ENCODE measurements at places on chromosomes 13 and 19.
A peak's percentile ranks its signal among the peaks of the same experiment; 100 is the strongest.

GRCh38 chr19:51664131-51664530 lies 17.5 kb upstream of the SIGLEC14 start:
- DNase-seq, result no peak

DNA sequence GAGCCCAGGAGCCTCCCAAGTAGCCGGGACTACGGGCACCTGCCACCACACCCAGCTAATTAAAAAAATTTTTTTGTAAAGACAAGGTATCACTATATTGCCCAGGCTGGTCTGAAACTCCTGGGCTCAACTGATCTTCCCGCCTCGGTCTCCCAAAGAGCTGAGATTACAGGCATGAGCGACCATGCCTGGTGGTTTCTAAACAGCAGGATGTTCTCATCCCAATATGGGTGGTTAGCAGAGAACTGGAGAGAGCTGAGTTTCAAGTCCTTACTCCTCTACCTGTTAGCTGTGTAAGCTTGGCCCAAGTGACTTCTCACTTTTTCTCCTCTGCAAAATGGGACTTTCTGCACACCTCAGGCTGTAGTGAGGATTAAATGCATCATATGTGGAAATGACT lies 8.0 kb downstream of the TMEM91 start:
- DNase-seq, result no peak

DNA sequence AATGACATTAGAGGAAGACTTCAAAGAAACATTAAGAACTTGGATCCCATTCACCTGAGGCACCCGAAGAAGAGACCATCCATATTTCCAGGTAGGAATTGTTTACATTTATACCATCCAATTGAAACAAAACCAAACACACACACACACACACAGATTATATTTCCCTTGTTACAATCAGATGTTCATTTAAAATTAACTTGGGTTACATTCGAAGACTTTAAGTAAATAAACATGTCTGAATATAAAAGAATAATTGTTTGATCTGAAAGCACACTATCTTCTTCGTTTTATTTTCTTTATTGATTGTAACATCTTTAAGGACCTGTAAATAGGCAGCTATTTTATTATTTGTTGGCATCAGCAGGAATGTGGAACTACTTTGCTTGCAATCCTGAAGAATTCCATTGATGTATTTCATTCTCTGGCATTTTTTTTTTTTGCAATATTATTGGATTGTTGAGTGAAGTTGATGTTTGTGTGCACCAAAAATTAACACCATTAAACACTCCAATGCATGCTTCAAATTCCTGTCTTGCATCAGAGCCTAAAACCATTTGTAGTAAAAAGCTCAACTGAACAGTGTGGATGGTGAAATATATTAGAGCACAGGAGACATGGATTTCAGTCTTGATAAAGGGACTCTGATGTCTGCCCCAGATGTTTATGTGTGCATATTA lies 85.3 kb upstream of the FRY start:
- DNase-seq, result no peak

DNA sequence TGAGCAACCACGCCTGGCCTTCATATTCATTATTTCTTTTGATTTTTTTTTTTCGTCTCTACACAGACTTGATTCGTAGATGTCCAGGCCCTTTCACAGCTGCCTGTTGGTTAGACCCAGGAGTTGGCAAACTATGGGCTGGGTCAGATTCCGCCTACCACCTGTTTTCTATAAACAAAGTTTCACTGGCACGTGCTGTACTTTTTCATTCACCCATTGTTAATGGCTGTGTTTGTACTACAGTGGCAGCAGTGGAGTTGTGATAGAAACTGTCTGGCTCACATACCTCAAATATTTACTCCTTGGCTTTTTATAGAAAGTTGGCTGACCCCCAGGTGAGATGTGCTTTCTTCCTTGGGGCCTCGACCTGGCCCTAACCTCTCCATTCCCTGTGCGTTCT lies 72.9 kb upstream of the TEX29 start:
- DNase-seq, result no peak

DNA sequence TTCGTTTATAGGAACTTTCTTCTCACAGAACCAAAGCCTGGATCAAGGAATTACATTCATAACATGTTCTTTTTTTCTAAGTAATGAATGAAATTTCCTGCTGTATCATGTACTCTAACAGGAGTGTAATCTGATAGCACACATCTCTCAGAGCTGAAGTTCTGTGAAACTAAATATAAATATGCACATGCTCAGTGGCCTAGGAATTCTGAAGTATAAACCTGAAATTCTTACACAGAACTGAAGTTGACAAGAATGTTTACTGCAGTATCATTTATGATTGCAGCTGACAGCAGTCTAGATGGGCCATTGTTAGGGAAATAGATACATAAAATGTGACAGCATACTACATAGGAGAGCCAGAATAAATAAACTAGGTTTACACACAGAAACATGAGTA lies 54.5 kb downstream of the USP12 start:
- no peak for DNase-seq

GRCh38 chr19:2122251-2122650 lies 25.5 kb downstream of the IZUMO4 start:
- DNase-seq, result no peak

- DNase-seq, result peak; percentile 18
These were observed 135.6 kb downstream of the NUFIP1 start for GRCh38 chr13:44853641-44854040.

DNA sequence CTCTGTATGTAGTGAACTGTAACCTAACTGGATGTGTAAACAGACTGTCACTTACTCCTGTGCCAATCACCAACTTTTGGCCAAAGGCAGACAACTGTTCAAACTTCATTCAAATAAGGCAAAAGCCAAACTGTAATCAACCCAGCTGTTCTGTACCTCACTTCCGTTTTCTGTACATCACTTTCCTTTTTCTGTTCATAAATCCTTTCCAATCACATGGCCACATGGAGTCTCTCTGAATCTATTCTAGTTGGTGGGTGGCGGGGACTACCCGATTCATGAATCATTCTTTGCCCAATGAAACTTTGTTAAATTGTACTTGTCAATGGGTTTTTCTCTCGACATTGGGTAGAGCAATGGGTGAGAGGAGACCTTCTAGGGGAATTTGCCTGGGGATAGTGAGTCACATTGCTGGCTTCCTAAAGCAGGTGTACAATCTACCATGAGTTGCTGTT lies 178.3 kb upstream of the RFC3 start:
- peak; percentile 36 for DNase-seq

- DNase-seq, result peak; percentile 83
These were observed 3.8 kb downstream of the PDE4A start for GRCh38 chr19:10424011-10424637.

DNA sequence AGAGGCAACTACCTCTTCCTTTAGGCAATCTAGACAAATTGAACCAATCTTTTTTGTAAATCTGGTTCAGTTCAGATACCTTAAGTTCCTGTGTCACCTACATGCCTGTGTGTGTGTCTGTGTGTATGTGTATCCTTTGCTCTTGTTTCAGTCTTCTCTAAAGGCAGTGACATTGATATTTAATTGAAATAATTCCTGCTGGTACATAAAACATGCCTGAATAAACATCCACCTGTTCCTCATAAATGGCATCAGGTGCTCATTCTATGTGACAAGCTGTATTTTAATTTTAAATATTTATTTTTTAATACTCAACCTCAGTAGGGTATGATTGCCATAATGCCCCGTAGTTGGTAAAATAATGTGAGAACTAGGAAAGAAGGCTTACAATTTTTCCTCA lies 1606.4 kb upstream of the PRR20A start:
- no peak for DNase-seq

DNA sequence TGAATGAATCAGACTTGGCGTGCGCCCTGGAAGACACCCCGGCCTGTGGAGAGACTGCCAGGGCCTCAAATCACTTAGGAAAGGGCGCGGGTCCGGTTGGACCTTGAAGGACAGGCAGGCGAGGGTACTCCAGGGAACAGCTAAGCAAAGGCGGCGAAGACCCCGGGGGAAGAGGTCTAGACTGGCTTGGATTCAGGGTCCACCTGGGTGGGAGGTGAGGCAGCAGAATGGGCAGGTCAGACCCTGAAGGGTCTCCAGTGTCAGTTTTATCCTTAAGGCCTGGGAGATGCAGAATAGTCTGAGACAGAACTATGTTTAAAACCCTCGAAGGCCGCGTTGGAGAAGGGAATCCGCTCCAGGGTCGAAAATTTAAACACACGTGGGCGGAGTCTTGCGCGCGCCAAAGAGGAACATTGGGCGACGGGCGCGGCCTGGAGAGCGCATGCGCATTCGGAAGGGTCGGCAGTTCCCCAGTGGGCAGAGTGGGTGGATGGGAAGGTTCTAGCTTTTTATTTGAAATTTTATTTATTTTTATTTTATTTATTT lies 567 bp upstream of the SMG9 start:
- peak; percentile 66 for DNase-seq

- no peak for DNase-seq
These were observed 6.6 kb upstream of the ESD start for GRCh38 chr13:46803586-46803985.

GRCh38 chr13:40657951-40658350 lies 8.5 kb downstream of the FOXO1 start:
- DNase-seq, result no peak

DNA sequence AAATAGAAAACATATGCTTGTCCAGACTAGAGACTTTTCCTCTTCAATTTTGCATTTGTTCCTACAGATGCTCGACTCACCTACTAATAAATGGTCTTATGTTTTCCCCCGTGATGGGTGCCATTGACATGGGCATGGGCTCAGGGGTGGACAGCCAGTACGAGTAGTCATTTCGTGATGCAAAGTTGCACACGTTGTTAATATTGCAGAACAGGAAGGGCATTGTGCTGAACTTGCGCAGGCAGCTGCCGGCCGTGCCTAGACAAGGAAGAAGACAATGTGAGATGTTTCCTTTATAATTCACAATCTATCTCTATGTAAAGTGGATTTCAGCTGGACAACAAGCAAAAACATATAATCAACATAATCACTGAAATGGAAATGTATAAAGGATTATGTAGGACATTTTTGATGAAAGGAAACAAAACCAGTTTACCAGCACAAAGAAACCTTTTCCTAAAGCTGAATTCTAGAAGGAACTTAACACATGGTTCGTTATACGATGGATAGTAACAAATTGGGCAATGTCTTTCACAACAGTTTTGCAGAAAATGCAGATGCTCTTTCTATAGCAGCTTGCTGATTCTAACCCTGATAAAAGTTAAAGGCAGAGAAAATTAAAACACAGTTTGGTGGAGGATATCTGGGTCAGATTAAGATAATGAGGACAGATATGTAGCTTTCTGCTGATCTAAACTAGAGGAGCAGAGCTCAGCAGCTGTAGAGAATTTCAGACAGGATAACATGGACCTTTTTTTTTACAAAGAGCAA lies 145.7 kb downstream of the COL4A1 start:
- DNase-seq, result no peak

GRCh38 chr19:20247016-20247683 lies 80.1 kb downstream of the ZNF486 start:
- no peak for DNase-seq

DNA sequence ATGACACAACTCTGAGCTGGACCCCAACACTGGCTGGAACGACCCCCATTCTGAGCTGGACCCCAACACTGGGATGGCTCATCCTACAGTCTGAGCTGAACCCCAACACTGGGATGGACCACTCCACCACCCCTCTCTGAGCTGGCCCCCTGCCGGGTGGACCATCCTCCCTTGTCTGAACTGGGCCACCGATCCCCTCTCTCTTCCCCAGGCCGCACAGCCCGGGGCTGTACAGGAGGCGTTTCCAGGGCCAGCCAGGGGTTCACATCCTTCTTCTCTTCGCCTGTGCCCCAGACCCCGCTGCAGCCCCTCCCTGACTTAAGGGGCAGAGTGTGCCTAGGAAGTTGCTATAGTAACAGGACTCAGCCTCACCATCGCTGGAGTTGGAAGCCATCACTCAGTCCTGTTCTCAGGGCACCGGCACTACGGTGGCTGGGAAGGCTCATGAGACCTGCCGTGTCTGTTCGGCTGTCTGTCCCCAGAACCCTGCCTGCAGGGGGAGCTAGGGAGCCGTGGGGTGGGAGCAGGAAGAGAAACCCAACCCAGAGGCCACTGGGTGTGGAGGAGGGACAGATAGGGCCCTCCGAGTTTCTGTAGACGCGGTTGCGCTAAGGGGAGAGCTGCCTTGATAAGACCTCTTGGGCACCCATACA lies 3.7 kb downstream of the PRKACA start:
- no peak for DNase-seq

DNA sequence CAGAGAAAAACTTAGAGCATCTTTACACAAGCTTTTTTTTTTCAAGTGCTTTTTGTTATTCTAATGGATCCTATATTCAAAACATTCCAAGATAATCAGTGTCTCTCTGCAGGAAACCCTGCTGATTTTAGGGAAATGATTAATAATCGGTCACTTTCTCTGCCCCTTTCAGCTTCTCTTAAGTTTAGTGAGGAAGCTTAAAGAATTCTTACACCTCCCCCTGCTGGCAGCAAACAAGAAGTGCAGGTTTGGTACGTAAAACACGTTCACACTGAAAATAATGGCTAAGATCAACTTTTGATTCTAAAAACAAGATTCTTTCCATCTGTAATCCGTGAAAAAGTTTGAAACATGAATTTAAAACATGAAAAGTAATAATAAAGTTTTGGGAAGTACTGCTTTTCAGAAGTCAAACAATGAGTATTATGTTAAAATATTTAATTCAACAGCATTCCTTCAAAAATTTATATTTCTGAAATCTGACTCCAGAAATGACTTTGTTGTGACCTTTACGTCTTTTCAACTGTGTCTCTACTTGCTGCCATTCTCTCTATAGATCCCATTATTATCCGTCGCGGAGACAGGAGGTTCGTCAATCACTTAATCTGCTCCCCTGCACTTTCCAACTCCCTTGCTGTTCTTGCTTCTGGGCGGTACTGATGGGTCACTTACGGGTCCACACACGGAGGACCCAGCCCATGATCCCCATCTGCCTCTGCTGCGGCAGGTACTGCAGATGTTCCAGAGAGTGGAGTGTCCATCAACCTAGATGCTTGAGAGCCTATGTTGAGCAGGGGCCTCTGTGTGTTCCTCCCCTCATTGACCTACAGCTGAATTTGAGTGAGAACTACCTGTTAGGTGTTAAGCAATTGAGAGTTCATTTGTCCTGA lies 203.1 kb upstream of the EDNRB start:
- DNase-seq, result peak; percentile 34

- DNase-seq, result peak; percentile 67
These were observed 3.5 kb downstream of the STARD13 start for GRCh38 chr13:33281951-33282595.

DNA sequence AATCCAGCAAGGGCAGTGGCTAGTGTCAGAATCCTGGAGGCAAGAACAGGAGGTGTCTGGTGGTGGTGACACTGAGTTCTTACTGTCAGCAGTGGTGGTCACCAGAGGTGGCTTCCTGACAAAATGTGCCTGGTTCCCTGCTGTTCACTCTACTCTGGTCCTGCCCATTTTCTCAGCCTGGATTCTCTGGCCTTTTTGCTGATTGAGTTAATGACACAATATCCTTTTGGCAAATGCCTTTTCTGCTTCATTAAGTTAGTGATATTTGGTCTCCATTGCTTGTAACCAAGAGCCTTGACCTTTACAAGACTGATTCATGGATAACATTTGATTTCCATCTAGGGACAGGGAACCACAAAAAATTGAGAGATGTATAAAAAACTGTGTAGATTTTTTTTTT lies 51.1 kb downstream of the RFC3 start:
- DNase-seq, result no peak

All from RWPE1 (cell line).